ENCODE measurements at places on chromosomes 5 and 9.

DNA sequence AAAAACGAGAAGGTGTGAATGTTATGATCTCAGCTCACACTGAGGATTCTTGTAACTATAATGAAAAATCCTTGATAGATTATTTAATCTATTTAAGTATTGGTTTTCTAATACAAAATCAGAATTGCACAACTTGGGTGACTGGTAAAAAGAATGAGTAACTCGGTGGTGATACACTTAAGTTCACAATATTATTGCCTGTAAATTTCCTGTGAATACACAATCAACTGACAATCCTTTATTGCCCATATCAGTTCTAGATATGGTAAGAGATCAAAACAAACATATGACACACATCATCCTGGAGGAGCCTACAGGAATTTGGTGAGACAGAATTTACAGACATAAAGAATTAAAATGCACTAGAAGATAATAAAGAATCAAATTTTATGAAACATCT lies 14.1 kb upstream of the LURAP1L start:
- no peak for DNase-seq

GRCh38 chr5:107813559-107813958 lies 142.8 kb upstream of the EFNA5 start:
- DNase-seq = no peak

- DNase-seq = no peak
Measured at GRCh38 chr5:142422429-142422828, 97.6 kb upstream of the SPRY4 start.

DNA sequence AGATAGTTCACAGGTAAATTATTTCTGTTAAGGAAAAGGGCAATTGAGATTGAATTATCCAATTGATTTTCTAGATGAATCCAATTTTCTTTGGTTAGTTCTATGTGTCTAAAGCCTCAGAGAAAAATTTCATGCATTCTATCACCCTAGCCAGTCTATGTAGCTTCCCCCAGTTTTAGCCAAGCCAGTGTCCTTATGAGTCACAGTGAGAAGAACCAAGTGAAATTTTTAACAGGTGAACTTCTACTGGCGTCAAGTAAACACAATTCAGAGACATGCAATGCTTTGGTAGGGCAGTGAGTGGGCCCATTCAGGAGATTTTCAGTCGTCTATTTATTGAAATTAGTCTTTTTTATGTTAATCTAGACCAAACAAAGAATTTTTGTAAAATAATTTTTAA lies 1077.4 kb upstream of the ARRDC3 start:
- no peak for DNase-seq

- DNase-seq = no peak
Measured at GRCh38 chr5:122770477-122770876, 4.4 kb upstream of the SNX2 start.

- no peak for DNase-seq
Measured at GRCh38 chr5:133685402-133686018, 73.2 kb upstream of the FSTL4 start.

- DNase-seq = no peak
Measured at GRCh38 chr5:68403301-68403700, 187.7 kb downstream of the PIK3R1 start.

- DNase-seq = no peak
Measured at GRCh38 chr5:112119969-112120368, 299.1 kb downstream of the EPB41L4A start.

DNA sequence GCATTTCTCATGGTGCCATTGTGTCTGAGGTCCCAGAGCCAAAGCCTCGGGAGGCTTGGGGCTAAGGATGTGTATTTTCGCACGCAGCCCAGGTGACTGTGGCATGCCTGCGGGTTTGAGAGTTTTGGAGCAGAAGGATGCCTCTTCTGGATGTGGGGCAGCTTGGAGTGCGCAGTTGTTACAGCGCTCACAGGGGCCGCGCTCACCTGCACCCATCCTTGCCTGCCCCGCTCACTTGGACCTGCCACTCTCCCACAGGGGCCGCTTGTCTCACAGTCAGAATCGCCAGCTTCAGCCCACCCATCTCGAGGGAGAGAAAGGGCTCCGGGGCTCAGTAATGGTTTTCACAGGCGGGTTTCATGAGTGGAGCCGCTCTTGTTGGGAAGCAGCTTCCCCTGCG lies 132.9 kb downstream of the MVB12B start:
- DNase-seq = no peak

DNA sequence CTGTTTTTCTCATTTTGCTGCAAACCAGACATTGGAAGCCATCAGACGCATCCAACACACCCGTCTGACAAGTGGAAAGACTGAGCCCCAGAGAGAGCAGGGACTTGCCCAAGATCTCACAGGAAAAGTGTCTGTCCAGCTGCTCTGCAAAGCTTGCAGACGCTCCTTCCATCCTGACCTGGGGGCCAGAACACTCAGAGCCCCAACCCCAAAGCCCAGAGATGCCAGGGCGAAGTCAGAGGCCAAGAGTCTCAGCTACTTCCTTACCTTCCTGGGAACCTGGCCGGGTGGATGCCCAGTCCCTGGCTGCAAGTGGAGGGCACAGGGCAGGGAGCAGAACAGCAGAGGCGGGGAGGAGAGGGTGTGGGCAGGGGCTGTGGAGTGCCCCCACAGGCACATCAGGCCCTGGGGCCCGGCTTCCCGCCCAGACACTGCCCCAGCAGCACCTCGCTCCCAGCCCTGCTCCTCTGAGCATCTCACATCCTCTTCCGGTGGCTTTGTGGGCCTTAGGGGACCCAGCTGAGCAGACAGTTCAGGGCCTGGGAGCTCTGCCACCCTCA lies 9.7 kb upstream of the RALGDS start:
- DNase-seq = no peak

DNA sequence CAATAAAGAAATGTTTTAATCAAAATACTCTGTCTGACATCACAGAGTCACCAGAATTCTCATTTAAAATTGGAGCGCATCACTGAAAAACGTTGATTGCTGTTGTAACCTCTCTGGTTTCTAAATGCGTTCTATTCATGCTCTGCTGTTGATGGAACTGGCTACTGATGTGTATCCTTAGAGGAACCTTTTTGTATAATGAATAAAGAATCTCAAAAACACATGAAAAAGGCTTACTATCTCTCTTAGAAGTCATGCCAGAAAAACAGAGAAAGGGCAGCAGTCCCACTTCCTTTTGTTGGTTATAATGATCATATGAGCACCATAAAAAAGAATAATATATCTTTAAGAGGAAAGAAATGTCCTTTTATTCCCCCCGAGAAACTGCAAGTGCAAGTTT lies 615.5 kb downstream of the TLE1 start:
- DNase-seq = no peak

- no peak for DNase-seq
Measured at GRCh38 chr9:99356512-99356971, 134.5 kb downstream of the SEC61B start.

DNA sequence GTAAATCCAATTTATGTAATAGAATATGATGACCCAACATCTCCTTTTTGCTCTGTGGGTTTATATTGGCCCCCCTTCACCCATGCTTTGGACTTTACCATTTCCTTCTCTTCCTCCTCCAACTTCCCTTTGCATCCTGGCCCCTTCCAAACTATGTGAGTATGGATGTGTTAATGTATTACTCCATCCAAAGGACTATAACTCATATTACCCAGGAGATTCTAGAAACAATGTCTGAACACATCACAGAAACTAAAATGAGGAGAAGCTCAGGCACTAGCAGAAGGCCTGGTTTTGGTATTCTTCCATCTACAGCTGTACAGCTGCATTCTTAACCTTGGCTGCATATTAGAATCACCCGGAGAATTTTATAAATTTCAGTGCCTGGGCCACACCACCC lies 110.7 kb downstream of the PDE4D start:
- no peak for DNase-seq

DNA sequence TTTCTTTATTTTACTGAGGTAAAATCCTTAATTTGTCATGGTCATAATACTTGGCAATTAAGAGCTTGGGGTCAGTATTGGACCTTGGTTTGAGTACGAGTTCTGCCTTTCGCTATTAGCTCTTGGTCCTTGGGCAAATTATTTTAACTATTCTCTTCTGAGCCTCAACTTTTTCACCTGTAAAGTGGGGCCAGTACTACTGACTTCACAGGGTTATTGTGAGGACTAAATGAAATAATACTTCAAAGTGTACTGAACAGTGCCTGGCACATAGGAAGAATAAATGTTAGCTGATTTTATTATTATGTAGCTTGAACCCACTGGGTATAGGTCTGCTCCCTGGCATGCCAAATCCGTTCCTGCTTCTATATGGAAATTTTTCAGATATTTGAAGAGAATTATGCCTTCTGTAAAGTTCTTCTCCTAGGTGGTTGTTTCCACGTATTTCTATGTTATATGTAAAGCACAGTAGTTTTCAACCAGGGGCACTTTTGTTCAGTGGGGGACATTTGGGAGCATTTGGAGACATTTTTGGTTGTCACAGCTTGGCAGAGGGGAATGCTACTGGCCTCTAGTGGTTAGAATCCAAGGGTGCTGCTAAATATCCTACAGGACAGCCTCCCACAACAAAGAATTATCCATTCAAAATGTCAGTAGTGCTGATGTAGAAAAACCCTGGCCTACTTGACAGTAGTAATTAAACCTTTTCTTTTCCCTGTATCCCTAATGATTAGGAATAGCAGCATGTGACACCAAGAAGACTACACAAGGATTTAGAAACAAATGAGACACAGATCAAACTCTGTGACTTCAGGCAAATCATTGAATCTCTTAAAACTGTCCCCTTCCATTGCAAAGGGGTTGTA lies 4.5 kb downstream of the RCL1 start:
- no peak for DNase-seq

DNA sequence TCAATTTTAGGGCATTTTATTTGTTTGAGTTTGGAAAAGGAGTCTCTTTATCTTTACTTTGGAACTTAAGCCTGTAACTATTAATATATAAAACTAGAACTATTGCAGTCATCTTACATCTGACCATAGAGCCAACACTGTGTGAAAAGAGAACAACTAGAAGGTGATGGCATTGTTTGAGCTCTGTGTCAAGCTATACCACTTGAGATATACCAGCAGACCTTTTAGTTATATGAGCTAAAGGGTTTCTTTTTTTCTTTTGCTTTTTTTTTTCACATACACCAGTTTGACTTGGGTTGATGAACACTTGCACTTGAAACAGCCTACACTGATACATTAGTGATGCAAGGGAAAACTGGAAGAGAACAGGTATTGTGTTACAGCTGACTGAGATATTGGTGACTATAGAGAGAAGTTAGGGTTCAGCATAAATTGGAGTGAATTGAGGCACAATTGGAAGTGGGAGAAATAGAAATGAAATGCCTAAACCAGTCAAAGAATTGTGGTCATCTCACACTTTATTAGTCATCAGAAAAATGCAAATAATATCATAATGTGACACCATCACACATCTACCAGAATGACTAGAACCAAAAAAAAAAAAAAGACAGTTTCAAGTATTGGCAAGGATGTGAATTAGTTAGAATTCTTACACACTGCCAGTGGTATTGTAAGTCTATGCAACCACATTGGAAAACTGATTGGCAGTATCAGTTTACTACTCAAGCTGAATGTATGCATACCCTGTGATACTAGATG lies 60.9 kb downstream of the ADRB2 start:
- DNase-seq = no peak

DNA sequence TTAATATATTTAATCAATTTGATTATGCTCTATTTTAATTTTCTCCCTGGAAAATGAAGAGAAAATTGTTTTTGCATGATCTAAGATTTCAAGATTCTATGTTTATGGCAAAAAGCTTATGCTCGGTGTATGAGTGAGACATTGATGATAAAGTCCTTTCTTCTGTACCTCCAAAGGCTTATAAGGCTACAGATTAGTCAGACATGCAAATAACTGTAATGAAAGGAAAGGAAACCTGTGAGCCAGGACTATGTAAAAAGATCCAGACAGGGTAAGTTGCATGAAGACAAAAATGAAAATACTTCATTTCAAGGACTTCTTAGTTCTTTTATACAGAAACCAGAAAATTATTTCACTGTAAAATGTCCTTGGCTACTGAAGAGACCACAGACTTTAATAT lies 52.2 kb upstream of the EDIL3 start:
- DNase-seq = no peak

GRCh38 chr5:89015409-89015808 lies 132.4 kb upstream of the MEF2C start:
- DNase-seq = no peak

- no peak for DNase-seq
Measured at GRCh38 chr5:122493091-122494021, 181.3 kb downstream of the SNCAIP start.

- DNase-seq = no peak
Measured at GRCh38 chr5:423233-423565, 19.8 kb upstream of the EXOC3 start.

DNA sequence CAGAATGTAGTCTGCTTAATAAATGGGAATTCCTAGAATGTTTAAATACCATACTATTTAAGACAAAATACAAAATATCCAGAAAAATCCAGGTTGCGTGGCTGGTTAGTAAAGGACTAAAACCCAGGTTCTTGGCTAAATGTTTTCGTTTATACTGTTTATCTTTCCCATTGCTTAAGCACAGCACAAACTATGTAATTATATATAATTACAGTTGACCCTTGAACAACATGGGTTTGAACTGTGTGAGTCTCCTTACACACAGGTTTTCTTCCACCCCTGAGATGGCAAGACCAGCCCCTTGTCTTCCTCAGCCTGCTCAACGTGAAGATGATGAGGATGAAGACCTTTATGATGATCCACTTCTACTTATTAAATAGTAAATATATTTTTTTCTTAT lies 24.7 kb downstream of the XPA start:
- DNase-seq = no peak

GRCh38 chr5:10982626-10983025 lies 221.6 kb upstream of the DAP start:
- no peak for DNase-seq

- DNase-seq = no peak
Measured at GRCh38 chr5:88845081-88845697, 37.8 kb downstream of the MEF2C start.

- DNase-seq = no peak
Measured at GRCh38 chr5:94021246-94021645, 279.8 kb upstream of the POU5F2 start.

DNA sequence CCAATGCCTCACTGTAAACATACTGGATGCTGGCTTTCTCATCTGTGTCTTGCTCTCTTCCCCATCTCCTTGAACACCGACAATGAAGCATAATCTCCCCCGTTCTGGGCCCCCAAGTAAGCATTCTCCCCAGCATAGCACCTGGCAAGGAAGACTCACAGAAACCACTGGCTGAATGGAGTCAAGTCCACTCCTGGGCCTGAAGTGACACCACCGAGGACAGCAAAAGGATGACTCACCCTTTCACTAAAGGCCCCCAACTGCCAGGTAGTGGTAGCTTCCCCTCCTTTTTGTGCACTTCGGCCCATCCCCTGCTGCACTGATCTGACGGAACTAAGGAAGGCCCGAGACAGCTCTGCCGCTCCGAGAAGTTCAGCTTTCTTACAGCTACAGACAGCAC lies 9.4 kb downstream of the VDAC1 start:
- no peak for DNase-seq

GRCh38 chr5:82244854-82245635 lies 33.1 kb downstream of the RPS23 start:
- DNase-seq = no peak
